ENCODE measurements at places on chromosomes 1 and 21. TPM values are rescaled to one million over a fixed set of nuclear protein-coding genes. Genes with fewer than 3 reads are reported as not detected.

- no peak for DNase-seq
Measured at GRCh38 chr1:41615316-41615715, 130.8 kb upstream of the EDN2 start.

GRCh38 chr1:60227601-60228000 lies 154.0 kb upstream of the C1orf87 start:
- no peak for DNase-seq

GRCh38 chr21:26171258-26172100 lies 909 bp upstream of the APP start:
- DNase-seq = no peak

- peak; percentile 87 for DNase-seq
Measured at GRCh38 chr1:156706657-156707416, 1.5 kb upstream of the CRABP2 start.

- DNase-seq = no peak
Measured at GRCh38 chr1:193062698-193063463, 3.5 kb downstream of the RO60 start.

DNA sequence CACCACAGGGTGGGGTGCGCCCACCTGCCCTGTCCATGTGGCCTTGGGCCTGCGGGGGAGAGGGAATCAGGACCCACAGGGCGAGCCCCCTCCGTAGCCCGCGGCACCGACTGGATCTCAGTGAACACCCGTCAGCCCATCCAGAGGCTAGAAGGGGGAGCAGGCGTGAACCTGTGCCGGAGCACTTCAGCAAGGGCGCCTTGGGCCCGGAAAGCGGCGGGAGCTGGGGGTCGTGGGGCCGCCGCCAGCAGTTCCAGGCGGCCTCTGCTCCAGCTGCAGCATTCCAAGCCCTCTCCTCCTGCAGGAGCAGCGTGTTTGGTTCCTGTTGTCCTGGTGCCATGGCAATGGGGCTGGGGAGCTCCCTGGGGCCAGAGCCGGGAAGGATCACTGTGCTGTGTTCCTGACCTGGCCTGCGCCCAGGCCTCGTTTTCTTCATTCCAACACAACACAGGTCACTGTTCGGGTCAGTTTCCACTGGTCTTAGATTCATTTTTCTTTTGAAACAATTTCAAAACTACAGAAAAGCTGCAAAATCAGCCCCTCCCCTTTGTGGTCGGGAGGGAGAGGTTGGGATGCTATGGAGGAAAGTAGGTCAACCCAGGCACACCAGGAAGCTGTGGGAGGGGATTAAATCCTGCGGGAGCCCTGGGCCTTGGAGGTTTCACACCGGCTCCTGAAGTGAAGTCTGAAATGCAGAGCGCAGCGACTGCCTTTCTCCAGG lies 18.8 kb downstream of the SLX9 start:
- peak; percentile 50 for DNase-seq

DNA sequence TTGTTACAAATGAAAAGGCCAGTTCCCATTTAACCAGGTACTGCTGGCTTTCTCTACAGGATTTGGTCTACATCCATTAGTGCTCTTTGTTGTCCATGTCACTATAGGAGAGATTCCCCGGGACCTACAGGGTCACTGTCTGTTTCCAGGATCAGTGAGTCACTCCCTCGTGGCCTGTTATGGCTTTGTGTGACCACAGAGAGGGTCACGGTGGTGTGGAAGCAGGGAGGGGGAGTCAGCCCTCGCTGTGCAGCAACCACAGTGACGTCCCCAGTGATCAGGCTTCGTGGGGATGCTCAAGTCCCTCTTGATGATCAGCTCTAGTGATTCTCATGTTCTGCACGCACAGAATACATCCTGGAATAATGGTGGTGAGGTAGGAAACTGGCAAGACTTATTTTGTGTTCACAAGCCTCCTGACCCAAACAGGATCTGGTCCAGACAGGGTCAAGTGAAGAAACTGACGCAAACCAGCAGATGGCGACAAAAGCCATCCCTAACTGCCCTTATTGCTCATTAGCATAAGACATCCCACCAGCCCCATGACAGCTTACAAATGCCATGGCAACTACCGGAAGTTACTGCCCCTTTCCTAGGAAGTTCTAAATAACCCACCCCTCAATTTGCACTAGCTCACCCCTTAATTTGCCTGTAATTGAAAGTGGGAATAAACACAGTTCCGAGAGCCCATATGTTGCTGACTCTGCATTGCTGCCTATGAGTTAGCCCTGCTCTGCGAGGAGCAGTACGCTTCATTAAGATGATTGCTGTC lies 98.5 kb downstream of the DISC1 start:
- DNase-seq = peak; percentile 50

DNA sequence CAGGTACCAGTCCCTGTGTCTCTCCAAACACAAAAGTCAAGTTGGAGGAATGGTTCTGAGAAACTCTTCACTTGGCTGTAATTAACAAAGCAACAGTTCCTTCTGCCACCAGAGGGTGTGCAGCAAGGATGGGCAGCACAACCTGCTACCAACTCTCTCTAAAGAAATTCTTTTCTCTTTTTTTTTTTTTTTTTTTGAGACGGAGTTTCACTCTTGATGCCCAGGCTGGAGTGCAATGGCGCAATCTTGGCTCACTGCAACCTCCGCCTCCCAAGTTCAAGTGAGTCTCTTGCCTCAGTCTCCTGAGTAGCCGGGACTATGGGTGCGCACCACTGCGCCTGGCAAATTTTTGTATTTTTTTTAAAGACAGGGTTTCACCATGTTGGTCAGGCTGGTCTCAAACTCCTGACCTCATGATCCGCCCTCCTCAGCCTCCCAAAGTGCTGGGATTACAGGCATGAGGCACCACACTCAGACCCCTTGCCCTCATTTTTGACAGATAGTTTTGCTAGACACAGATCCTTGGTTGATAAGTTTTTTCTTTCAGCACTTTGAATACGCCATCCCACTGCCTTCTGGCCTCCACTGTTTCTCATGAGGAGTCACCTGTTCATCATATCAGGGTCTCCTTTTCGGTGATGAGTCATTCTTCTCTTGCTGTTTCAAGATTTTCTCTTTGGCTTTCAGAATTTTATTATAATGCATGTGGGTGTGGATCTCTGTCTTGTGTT lies 12.1 kb upstream of the DEGS1 start:
- no peak for DNase-seq

DNA sequence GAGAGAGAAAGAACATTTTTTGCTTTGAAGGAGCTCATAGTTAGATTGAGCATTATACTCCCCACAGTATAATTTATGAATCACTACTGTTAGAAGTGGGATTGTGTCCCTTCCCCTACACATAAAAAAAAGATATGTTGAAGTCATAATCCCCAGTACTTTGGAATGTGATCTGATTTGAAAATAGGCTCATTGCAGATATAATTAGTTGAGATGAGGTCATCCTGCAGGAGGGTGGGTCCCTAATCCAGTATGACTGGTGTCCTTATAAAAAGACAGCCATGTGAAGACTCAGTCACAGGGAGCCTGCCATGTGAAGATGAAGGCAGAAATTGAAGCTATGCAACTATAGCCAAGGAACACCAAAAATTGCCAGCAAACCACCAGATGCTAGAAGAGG lies 76.4 kb downstream of the TGFB2 start:
- DNase-seq = no peak

- DNase-seq = peak; percentile 47
Measured at GRCh38 chr1:208475449-208475848, 231.3 kb upstream of the PLXNA2 start.

- DNase-seq = no peak
Measured at GRCh38 chr1:68136187-68136586, 85.8 kb upstream of the DIRAS3 start.

DNA sequence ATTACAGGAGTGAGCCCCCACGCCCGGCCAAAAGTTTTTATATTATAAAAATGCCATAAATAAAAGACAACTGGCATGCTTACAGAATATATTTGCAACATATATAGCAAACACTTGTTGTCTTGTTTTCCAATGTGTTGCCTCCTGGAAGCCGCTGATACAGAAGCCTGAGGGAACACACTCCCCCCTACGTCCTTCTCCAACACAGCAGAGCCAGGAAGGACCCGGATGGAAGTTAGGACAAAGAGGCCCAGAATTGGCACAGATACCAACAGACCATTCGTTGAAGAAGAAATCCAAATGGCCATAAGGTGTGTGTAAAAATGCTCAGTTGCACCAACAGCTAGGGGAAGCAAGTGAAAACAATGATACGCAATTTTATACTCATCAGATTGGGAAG lies 1.3 kb upstream of the PLA2G5 start:
- no peak for DNase-seq

DNA sequence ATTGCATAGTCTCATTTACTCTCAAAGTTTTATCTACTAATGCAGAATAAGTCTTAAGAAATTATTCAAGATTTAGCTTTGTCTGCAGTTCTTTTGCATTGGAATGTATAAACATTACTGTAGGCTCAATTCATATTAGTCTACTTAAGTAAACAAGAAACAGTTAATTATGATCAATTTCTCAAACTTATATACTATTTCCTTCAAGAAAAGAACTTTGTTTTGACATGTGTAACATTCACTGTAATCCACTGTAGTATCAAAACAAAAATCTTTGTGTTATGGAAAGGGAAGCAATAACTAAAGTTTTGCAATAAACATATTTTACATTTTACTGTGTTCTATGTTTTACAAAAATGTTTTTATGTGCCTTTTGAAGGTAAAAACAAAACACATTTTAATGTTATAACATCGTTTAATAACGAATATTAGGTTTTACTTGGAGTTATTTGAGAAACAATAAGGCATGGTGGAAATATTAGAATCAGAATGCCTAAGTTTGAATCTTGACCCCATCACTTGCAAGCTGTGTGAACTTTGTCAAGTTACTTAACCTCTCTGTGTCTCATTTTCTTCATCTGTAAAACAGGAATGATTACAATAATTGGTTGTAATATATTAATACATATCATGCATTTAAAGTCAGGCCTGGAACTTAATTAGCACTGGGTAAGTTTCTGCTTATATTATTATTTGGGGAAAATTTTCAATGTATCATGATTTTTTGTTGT lies 77.0 kb upstream of the DPH5 start:
- DNase-seq = no peak

DNA sequence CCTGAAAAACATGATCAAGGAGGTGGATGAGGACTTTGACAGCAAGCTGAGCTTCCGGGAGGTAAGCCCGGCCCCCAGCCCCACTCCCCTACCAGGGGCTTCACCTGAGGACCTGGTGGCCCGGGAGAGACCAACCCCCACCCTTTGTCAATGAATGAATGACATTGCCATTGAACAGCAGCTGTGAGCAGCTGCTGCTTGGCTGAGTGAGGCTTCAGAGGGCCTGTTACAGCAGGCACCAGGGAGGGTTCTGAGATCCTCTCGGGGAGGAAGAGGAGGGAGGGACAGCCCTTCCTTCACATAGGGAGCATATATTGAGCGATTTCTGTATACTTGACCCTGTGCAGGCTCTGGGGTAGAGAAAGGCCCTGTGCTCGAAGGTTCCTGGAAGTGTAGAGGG lies 12.3 kb upstream of the CTRC start:
- DNase-seq = no peak

- DNase-seq = peak; percentile 97
Measured at GRCh38 chr1:43969746-43970466, at the start of gene DPH2. DPH2 (plus strand) TSS chr1:43970010; CDS start chr1:43970176, 166 bp downstream.

- DNase-seq = no peak
Measured at GRCh38 chr1:239739919-239740318, 351.8 kb upstream of the FMN2 start.

- peak; percentile 35 for DNase-seq
Measured at GRCh38 chr1:244154872-244155531, 103.9 kb downstream of the ZBTB18 start.

- no peak for DNase-seq
Measured at GRCh38 chr1:202576816-202577215, 133.4 kb downstream of the SYT2 start.

- no peak for DNase-seq
Measured at GRCh38 chr1:234893359-234893724, 235.3 kb downstream of the TOMM20 start.

- DNase-seq = no peak
Measured at GRCh38 chr1:43284546-43285110, 753 bp downstream of the C1orf210 start.

- no peak for DNase-seq
Measured at GRCh38 chr1:175824079-175824478, 80.7 kb upstream of the TNR start.

DNA sequence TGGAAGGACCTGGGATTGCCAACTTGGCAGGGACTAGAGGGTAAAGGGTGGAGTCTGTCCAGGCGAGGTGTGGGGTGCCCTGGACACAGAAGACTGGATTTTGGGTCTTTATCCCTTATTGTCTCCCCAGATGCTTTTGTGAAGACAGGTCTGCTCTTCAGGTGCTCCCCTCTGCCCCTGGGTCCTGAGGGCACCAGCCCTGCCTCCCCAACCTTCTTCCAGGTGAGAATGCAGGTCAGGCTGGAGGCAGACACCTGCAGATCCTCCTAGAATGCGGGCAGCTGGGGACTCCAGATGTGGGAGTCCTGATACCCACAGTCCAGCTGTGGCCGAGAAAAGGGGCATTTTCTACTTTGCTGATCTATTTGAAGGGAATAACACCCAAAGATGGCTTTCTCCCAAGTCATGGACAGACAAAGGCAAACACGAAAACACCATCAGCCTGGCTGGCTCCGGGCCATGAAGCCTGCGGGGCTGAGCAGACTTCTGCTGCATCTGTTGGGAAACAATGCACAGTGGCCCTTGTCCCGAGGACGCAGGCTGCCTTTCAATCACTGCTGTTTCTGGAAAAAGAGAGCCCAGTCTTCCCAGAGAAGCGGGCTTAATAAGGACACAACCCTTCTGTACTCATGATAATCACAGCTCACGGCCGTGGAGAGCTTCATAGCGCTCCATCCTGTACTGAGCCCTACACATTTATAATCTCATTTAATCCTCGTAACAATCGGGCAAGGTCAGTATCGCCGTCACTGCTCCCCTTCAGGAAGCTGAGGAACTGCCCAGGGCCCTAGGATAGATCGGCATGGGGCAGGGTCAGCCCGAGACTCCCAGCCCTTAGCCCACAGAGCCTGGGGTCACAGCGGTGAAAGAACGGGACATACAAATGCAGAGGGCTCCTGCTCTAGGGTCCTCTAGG lies 62.0 kb upstream of the ABCG1 start:
- no peak for DNase-seq

- peak; percentile 45 for DNase-seq
Measured at GRCh38 chr1:183291802-183292514, 105.9 kb downstream of the LAMC2 start.

GRCh38 chr1:100862591-100862990 lies 32.1 kb downstream of the EXTL2 start:
- no peak for DNase-seq

MAP3K21 gene
- total RNA-seq = 9.5 TPM

H3-3A gene
- 617 TPM for total RNA-seq

DNAJB4 gene
- total RNA-seq = 36.5 TPM

HPCA gene
- not detected for total RNA-seq

BRINP2 gene
- total RNA-seq = 1.6 TPM

ERICH3 gene
- total RNA-seq = 0.47 TPM

BECN2 gene
- total RNA-seq = not detected
